Stimulated activated CD4-positive, alpha-beta T cell treated with anti-CD3 and anti-CD28 coated beads, TNF-alpha, amount 100 ng/mL, for 1 hour (primary cell): ENCODE measurements at places on chromosomes 5 and 9.

GRCh38 chr5:71769287-71769686 is 50.2 kb downstream of the CARTPT start:
- no peak for DNase-seq

DNA sequence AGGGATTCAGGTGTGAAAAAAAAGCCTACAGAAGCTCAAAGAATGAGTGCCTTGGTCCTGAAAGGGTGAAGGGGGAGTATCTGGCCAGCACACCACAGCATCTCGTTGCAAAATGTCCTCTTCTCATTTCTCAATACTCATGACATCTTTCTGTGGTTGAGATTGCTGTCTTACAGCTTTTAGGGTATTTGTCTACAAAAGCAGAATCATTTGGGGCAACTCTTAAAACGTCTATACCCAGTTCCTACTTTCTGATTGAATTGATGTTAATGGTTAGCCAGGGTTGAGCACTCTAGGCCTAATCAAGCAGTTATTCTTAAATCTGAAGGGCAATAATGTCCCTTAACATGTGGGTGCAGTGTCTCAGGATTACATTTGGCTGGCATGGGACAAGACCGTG is 21.2 kb upstream of the PCSK5 start:
- no peak for DNase-seq

DNA sequence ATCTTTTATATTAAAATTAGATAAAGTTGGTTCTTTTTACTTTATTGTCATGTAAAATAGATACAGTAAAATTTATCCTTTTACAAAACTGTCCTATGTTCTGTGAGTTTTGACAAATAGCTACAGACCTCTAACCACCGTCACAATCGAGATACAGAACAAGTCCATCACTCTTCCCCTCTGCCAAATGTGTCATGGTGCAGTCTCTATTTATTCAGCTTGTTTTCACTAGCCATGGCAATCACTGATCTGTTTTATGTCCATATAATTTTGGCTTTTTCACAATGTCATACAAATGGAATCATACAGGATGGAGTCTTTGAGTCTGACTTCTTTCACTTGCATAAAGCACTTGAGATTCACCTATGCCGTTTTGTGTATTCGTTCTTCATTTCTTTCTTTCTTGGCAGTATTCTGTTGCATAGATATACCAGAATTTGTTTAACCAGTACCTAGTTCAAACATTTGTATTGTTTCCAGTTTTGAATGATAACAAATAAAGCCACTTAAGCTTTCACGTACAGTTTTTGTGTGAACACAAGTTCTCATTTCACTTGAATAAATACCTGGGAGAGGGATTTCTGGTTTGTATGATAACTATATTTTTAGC is 273.2 kb upstream of the MPDZ start:
- DNase-seq: no peak

DNA sequence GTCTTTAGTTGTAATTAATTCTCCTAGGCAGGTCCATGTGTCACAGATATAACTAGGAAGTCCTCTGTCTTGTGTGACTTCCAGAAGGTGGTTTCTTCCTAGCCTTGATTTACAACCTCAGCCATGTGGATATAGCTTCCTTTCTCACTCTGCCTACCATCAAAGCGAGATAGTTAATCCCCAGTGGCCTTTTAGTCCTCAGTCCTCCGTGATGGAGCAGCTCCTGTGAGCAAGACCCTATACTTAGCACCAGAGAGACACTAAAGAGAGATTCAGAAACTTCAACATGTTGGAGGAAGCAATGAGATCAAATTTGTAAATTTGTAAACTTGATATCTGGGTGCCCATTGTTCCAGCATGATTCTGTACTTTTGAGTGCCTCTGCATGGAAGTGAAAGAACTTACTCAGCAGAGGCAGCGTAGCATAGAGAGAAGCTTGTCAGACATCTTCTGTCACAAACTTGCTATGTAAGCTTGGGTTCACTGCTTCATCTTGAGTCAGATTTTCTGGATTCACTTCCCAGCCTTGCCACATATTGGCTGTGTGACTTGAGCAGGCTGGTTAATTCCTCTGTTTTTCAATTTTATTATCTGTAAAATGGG is 170.2 kb upstream of the NR3C1 start:
- DNase-seq: no peak

- DNase-seq: no peak
Measured at GRCh38 chr9:121326130-121326838, 43.8 kb downstream of the STOM start.

- no peak for DNase-seq
Measured at GRCh38 chr5:117084067-117084466, 509.4 kb upstream of the SEMA6A start.

- no peak for DNase-seq
Measured at GRCh38 chr9:93589688-93590087, 13.3 kb downstream of the PHF2 start.

- no peak for DNase-seq
Measured at GRCh38 chr5:38935437-38935836, 89.6 kb downstream of the OSMR start.
